ENCODE measurements at places on chromosomes 2 and 18.

DNA sequence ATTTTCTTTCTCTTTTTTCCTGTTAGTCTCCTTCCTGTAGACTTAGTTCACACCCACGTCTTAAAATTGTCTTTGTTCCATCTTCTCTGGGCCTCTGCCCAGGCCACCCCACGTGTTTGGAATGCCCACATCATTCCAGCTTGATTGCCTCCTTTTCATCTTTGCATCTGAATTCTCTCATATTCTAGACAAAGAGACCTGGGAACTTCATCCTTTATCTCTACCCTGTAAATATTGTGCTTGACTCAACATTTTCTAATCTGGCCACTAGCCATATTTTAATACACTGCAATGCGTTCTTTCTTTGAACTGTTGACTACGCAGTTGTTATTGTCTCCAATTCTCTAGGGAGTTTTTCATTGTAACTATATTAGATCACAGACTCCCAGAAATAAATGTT is 187.5 kb upstream of the NRXN1 start:
- H3K4me3 ChIP-seq, result no peak overlapping the region
- H3K4me1 ChIP-seq, result no peaks in the 10 kb centered on the region
- H3K27ac ChIP-seq, result no peak overlapping the region

- H3K4me3 ChIP-seq, result no peak overlapping the region
- no peak overlapping the region for H3K27ac ChIP-seq
- no peaks in the 10 kb centered on the region for H3K36me3 ChIP-seq
- DNase-seq, result peak; percentile 44
- H3K27me3 ChIP-seq, result no peaks in the 10 kb centered on the region
These were observed 7.3 kb upstream of the PLEK start for GRCh38 chr2:68357605-68358337.

DNA sequence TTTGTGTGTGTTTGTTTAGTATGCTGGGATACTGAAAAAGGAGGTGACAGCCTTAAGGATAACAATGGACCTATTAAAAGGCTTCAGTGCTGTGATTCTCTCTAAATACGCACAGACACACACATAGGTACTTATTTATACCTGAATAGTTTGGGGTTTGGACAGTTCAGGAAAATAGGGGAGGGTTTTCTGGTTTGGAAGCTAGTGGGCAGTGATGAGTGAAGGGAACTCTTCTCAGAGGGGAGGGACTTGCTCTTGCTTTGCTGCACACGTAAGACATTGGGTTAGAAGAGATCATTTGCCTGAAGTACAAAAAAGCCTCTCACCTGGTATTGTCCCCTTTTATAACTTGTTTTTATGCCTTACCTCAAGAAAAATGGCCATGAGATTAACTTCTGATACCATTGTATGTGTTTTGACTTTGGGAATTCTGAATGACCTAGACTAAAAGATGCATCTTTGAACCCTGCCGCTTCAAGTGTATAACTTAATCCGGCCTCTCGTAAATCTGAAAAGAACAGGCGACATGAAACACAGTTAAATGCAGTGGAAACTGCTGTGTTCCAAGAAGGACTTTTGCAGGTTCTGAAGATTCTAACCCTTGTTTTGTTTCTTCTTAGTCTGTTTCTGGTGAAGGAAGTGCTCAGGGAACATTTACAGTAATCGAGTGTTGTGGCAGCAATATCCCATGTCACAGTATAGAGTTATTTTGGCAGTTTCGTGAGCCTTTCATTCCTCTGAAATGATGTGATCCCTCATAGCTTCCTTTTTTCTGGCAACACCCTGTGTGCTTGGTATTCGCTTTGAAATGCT is 2.5 kb downstream of the CRIM1 start:
- peak overlapping the region; percentile 95 for H3K4me3 ChIP-seq
- H3K36me3 ChIP-seq, result no peaks in the 10 kb centered on the region
- DNase-seq, result no peak

- DNase-seq, result peak; percentile 38
- no peaks in the 10 kb centered on the region for H3K36me3 ChIP-seq
- no peaks in the 10 kb centered on the region for H3K27me3 ChIP-seq
- H3K4me3 ChIP-seq, result no peak overlapping the region
These were observed 111.7 kb downstream of the ANKRD44 start for GRCh38 chr2:197198890-197199289.

DNA sequence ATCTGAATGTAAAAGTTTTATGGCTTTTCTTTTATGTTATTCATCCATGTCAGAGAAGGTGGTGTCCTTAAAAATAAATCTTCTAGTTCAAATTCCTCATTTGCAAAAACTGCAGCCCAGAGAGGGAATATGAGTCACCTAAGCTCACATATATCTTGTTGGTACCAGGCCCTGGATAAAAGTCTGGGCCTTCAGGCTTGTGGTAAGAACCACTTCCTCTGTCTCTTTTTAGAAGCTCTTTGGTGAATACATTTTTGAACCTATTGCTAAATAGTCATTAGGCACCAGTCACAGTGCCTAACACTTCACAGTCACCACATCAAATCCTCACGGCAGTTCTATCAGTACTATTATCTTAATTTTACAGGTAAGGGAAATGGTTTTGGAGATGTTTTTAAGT is 199.2 kb downstream of the KCNS3 start:
- no peaks in the 10 kb centered on the region for H3K36me3 ChIP-seq
- no peak overlapping the region for H3K27ac ChIP-seq
- H3K4me3 ChIP-seq, result no peak overlapping the region
- DNase-seq, result no peak
- no peaks in the 10 kb centered on the region for H3K27me3 ChIP-seq

DNA sequence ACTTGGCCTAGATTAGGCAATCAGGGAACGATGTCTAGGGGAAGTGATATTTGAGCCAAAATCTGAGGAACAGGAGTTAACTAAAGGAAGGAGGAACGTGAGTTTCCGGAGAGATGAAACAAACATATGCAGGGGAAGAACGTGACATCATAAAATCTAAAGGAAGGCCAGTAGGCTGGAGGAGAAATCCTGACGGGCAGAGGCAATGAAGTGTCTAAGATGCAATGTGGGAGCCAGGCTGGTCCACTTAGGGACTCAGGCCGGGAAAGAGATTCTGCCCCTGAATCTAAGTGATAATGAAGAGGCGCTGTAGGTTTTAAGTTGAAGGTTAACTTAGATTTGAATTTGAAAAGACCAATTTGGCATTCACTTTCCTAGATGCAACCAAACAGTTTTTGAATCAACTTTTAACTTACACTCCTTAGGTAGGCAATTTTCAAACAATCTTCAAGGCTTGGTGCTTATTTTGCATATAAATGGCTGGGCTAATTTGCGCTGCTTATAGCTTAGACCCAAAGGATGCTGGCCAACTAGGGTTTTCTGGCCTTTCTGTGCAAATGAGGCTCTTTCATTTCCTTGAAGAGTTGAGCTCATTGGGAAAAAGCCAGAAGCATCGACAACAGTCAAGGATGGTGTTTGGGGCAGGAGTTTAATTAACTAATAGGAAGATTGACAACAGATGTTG is 221.7 kb downstream of the SOX11 start:
- no peak overlapping the region for H3K4me3 ChIP-seq
- H3K27me3 ChIP-seq, result no peaks in the 10 kb centered on the region
- no peaks in the 10 kb centered on the region for H3K36me3 ChIP-seq
- DNase-seq, result no peak
- H3K27ac ChIP-seq, result no peak overlapping the region

DNA sequence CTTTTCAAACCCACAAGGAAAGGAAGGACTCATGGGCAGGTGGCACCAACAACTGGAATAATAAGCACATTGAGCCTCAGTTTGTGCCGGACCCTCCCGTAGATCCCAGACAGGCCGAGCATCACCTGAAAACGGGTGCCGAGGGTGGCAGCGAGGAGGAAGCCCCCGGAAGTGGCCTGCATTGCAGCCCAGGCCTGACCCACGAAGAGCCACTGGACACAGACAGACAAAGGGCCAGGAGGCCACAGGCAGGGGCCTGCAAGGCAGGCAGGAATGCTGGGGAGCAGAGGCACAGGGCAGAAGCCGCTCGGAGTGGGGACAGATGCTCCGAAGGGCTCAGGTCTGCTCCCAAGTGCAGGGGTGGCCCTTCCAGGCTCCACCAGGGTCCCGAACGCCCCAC is 31.7 kb downstream of the MTERF4 start:
- no peaks in the 10 kb centered on the region for H3K36me3 ChIP-seq
- no peak for DNase-seq

- H3K4me1 ChIP-seq, result no peaks in the 10 kb centered on the region
- no peak overlapping the region for H3K27ac ChIP-seq
- no peaks in the 10 kb centered on the region for H3K36me3 ChIP-seq
- no peak for DNase-seq
- H3K4me3 ChIP-seq, result no peak overlapping the region
These were observed 267.8 kb downstream of the TSN start for GRCh38 chr2:122023059-122023864.

GRCh38 chr2:41826921-41827320 is 220.9 kb upstream of the PKDCC start:
- no peak overlapping the region for H3K27ac ChIP-seq
- no peak for DNase-seq
- no peaks in the 10 kb centered on the region for H3K27me3 ChIP-seq
- H3K36me3 ChIP-seq, result no peaks in the 10 kb centered on the region
- H3K4me1 ChIP-seq, result no peaks in the 10 kb centered on the region

DNA sequence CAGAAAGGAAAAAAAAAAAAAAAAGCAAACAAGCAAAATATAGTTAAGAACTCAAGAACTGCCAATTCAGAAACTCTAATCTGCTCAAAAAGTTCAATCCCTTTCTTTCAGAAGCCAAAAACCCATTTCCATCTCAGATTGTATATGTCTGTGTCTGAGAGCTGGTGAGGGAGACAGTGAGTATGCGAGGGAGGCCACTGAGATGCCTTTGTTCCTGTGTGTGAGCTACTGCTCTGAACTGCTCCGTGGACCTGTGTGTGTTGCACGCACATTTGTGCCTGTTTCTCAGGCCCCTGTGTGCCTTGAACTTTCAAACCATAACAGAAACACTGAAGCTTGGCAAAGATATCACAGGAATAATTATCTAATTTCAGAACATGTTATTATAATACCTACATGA is 2.5 kb upstream of the PKDCC start:
- no peaks in the 10 kb centered on the region for H3K4me1 ChIP-seq
- H3K27ac ChIP-seq, result peak overlapping the region; percentile 88
- H3K4me3 ChIP-seq, result no peak overlapping the region

DNA sequence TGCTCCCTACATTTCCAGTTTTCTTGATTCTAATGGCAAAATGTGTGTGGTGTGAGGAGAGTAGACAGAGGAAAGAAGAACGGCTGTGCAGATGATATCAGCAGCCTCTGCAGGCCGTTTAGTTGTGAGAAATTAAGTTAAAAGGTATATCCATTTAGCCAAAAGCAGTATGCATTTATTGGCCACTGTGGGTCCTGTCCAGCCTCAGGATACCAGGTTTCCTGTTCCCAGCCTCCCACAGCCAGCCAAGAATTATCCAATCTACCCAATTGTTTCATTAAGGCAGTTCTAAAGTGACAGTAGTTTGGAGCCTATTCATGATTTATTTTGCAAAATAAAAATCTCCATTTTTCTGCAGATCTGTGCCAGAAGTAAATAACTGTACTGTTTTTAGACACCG is 107.5 kb downstream of the TMEM18 start:
- no peak for DNase-seq
- H3K27me3 ChIP-seq, result peaks cover 3% of the 10 kb centered on the region
- no peak overlapping the region for H3K27ac ChIP-seq
- no peak overlapping the region for H3K4me3 ChIP-seq
- no peaks in the 10 kb centered on the region for H3K4me1 ChIP-seq

DNA sequence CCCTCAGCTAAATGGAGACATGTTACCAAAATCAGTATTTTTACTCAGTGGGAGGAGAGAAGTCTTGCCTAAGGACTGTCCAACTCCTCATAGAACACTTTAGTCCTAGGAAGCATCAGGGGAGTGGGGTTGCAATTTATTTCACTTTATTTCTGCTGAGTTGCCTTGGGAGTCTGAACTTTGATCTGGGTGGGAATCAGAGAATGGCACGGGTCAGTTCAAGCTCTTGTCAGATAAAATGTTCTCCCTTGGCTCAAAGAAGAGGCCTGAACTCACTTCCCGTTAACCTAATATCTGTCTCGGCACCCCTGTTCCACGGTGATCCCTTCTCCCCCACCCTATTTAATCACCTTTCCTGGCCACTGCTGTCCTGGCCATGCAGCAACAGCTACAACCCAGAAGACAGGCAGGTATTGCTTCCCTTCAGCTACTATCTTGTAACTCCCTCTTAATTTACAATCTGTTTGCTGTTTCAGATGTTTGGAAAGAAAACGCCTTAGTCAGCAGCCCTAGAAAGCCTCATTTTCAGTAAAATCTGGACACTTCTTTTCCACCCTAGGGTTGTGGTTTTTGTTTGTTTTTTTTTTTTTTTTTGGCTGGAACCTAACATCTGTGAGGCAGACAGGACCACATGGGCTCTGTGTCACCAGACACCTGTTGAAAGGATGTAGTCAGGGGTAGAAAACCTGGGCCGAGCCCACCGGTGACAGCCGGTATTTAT is 52.5 kb downstream of the SERTAD2 start:
- H3K4me1 ChIP-seq, result peaks cover 8% of the 10 kb centered on the region
- no peak overlapping the region for H3K4me3 ChIP-seq
- H3K27ac ChIP-seq, result no peak overlapping the region
- DNase-seq, result no peak
- no peaks in the 10 kb centered on the region for H3K27me3 ChIP-seq

- no peak overlapping the region for H3K27ac ChIP-seq
- no peaks in the 10 kb centered on the region for H3K36me3 ChIP-seq
- no peak for DNase-seq
- no peaks in the 10 kb centered on the region for H3K27me3 ChIP-seq
These were observed 6.4 kb downstream of the PSME4 start for GRCh38 chr2:53964257-53964952.

DNA sequence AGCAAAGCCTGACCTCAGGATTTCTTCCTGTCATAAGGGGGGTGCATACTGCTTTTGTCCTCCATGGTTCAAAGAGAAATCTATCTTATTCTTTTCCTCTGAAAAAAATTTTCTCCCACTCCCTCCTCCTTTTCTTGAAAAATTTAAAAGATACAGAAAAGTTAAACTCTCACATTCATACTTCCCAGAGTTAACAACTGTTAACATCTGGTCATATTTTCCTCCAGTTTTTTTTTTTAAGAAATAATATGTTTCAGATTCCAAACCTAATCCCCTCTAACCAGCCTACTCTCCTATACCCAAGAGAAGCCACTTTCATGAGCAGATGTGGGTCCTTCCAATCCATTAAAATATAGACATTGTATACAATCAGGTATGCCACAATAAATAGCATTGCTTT is 378.9 kb upstream of the HNRNPA3 start:
- no peaks in the 10 kb centered on the region for H3K27me3 ChIP-seq
- no peaks in the 10 kb centered on the region for H3K4me1 ChIP-seq
- DNase-seq, result no peak
- H3K4me3 ChIP-seq, result no peak overlapping the region

Data from gastrocnemius medialis (tissue), 4 donors.